Upper lobe of right lung (tissue), 1 donor: ENCODE measurements at places on chromosomes 5 and 9. TPM values are rescaled to one million over a fixed set of nuclear protein-coding genes. Genes with fewer than 3 reads are reported as not detected.

- DNase-seq: no peak
Measured at GRCh38 chr5:53276825-53277224, 167.3 kb upstream of the MOCS2 start.

DNA sequence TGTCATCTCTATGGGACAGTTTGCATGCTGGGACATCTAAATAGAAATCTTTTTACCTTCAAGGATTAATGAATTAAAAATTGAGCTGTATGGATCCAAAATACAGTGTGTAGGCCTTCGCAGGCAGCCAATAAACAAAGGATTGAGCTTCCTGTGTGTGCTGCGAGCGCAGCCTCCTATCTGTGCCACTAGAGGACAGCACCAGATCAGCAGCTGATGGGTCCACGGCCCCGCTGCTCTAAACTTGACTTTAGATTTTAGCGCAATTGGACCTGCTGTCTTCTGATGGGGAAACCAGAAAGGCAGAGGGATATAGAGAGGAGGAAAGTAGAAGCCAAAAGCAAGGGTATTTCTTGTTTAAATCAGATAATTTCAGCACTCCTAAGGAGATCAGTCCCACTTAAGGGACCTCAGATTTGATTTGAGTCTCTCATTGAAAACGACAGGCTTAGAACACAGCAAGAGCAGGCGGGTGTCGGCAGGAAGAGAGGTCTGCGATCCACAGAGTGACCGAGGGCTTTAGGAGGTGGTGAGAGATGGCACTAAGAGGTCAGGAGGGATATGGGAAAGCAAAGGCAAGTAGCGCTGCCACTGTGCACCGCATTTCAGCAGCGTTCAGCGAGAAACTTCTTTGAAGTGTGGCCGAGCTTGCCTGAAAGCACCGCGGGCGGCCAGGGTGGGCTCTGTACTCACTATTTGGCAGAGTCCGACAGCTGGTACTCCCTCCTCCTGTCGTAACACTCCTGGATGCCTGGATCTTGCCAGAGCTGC lies 214.3 kb downstream of the GNA14 start:
- peak; percentile 76 for DNase-seq

DNA sequence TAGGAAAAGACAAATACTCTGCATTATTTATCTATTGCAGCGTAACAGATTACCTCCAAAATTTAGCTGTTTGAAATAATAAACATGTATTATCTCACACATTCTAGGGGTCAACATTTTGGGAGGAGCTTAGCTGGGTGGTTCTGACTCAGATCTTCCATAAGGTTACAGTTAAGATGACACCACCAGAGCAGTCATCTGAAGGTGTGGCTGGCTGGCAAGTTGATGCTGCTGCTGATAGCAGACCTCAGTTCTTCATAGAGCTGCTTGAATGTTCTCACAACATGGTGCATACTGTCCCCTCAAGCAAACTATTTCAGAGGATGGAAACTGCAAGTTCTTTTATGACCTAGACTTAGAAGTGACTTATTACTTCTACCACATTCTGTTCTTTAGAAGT lies 146.3 kb upstream of the FSTL4 start:
- no peak for DNase-seq

DNA sequence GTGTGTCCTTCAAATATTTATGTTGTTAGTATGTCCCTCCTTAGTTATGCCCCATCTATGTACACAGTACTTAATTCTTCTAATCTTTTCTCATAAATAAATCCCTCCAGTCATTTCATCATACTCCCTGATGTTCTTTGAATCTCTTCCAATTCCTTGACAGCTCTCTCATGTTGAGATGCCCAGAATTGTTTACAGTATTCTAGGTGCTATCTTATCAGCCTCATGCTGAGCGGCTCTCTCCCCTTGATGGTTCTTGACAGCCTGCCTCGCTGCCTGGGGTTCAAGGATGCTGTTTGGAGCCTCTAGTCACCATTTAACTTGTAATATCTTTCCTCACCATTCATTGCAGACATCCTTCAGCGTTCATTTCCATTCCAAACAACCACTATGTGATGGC lies 799.2 kb downstream of the BRINP1 start:
- no peak for DNase-seq

GRCh38 chr9:19799784-19800183 lies 10.9 kb upstream of the SLC24A2 start:
- DNase-seq: no peak

- no peak for DNase-seq
Measured at GRCh38 chr5:110012145-110012544, 322.4 kb downstream of the MAN2A1 start.

DNA sequence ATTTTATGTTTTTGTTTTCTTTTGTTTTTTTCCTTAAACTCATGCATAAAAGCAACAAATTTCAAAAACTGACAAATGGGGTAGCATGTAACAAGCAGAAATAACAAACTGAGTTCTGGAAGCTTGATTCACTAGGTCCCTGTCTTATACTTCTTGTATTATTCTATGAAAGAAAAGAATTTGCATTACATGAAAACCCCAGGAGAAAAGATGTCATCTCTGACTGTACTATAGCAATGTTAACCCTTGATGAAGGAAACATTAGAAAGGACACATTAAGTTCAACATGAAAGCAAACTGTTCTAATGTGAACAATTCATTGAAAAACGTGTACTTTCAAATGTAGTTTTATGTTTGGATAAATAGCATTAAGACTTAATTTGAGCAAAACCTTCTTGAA lies 9.2 kb downstream of the RAB14 start:
- no peak for DNase-seq

- peak; percentile 84 for DNase-seq
Measured at GRCh38 chr5:138352722-138353559, 456 bp downstream of the KDM3B start.

GRCh38 chr5:143403334-143403592 lies 223 bp downstream of the NR3C1 start:
- no peak for DNase-seq

DNA sequence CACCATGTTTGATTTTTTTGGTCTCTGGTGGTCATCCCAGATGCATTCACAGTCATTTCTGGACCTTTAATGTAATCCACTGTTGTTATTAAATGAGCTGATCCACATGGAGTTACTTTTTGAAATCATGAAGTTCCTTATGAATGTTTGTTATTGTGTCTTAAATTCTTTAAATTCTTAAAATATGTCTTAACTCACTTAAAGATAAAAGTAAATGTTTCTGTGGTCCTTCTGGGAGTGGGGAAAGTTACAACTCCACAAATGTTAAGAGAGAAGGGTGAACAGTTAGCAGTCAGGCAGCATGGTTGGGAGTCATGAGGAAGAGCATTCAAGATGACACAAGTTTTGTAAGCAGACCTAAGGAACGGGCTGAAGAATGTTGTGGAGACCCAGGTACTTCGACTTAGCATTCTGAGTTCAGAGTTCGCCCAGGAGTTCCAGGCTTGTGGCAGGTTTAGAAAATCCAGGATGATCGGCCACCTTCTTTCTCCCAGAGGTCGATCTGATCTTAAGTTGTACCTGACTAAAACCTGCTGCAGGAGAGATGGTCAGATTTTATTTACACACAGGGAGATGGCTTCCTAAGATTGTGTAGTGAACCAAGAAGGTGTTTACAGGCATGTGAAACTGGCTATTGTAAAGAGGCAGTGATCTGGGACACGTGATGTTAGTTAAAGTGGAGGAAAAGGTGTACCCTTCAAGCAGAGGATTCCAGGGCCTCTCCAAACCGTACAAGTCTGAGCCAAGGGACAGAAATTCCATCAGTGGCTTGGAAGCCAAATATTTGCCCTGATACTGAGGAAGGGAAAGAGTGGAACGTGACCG lies 17.2 kb downstream of the SLC1A1 start:
- no peak for DNase-seq

- DNase-seq: no peak
Measured at GRCh38 chr9:83569326-83569725, 31.1 kb upstream of the FRMD3 start.

- DNase-seq: no peak
Measured at GRCh38 chr5:42745426-42745825, 11.2 kb upstream of the CCDC152 start.

DNA sequence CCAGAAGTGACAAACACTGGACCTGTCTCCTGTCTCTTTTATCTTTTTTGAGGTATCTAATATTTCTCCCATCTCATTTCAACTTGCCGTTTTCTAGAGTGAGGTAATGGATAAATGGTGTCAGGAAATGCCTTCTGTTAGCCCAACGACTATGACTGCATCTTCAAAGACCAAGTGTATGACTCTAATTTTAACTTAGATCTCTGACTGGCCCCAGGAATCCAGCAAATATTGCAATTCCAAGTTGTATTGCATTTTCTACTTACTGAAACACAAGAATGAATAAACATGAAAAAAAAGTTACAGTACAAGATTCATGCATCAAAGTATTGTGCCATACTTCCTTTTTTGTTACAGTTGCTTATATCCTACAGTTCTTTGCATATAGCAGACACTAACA lies 26.3 kb downstream of the SLC28A3 start:
- DNase-seq: no peak

DNA sequence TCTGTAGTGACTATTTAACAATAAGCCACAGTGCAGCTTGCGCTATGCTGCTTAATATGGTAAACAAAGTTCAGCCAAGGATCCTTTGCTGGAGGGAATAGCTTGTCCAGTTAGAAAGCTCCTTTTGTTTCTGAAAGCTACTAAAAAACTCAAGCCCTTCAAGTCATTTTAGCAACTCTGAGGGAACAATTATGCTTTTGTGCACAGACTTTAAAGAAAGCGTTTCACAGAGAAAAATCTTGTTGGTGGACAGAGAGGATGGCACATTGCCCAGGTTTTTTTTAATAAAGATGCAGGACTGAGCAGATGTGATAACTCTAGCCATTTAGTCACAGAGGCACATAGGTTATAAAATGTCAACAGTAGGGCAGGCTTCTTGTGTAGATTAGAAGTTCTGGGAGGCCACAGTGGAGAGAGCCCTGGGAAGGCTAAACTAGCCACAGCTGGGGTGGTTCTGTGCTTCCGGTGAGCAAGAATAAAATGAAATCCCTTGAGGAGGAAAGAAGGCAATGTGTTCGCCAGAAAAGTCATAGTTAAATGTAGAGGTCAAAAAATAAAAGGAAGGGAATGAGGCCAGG lies 63.4 kb downstream of the ALDH7A1 start:
- no peak for DNase-seq

DNA sequence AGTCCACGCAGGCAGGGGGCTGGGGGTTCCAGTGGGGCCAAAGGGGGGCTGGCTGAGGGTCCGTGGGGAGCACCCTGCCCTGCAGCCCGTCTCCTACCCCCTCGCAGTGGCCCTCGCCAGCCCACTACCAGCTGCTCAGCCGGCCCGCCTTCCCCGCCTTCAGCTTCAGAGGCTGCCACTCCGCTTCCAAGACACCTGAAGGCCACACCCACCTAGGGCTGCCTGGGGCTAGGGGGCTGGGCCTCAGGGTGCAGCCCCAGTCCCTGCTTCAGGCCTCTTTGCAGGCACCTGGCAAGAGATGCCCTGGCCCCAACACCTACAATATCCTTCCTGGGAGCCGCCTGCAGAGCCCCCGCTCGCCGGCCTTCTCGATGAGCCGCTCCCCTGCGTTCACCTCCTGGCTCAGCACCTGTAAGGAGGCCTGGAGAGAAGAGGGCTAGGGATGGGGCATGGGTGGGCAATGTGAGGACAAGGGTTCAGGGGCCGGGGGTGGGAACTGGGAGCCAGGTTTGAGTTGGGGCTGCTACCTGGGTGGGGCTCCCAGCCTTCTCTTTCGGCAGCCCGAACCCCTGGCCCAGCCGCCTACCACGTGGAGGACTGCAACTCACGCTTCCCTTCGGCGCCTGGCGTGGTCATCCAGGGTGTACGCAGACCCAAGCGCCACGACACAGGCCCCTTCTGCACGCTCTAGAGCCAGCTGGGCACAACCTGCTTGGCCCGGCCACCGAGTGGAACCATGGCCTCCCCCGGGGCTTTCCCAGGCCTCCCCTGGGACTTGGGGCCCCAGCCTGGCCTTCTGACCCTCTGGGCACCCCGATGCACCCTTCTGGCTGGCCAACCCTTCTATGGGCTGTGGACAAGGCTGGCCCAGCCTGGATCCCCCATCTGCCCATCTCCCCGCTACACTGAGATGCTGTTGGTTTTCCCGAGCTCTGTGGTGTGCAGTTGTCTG lies 1.7 kb downstream of the STPG3 start:
- DNase-seq: no peak

- no peak for DNase-seq
Measured at GRCh38 chr9:113223963-113224362, 2.6 kb downstream of the SLC31A1 start.

- DNase-seq: no peak
Measured at GRCh38 chr5:175436359-175436758, 7.6 kb downstream of the DRD1 start.

GRCh38 chr9:135093911-135094584 lies 6.6 kb downstream of the OLFM1 start:
- no peak for DNase-seq

DNA sequence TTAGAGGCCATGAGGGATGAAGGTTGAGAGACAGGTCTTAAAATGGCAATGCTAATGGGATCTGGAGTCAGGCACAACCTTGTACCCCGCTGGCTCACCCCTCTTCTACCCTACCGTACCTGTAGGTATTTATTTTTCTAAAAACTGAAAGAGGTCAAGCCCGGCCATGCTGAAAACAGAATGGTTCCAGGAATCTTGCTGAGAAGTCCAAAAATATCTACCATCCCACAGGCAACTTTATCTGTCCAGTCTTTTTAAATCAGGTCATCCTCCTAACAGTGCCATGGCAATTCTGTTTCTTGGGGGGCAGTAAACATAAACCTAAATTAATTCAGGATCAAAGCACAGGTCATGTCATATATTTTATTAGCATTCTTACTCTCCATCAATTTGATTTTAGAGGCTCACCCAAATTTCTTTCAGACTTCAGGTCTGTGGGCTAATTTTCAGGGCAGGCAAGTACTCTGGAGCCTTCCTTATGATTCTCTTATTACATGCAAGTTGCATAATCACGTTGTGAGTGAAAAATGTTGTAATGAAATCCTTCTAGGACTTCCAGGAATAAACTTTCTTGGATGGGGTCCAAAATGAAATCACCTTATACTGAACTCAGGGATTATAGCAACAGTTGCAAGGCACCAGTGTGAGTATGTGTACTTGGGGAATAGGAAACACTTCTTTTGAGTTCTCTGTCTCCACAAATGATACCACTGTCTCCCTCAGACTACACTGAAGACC lies 102.7 kb upstream of the NREP start:
- no peak for DNase-seq

DNA sequence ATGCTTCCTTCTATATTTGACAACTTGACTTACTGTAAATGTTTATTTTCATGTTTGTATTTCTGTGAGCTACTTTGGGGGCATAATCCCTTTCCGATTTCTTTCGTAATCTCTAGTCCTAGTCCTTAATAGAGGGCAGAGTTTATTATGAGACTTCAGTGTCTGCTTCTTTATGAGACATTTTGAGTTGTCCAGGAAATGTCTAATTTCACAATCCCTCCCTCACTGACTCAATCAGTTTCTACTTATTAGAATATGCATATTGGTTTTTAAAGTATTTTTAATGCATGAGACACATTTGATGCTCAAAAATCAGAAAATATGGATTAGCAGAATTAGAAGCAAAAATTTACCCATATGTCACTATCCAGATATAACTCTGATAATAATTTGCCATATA lies 160.9 kb downstream of the FOCAD start:
- no peak for DNase-seq

PCDHGB1 gene
- 2.0 TPM for total RNA-seq

ENTPD8 gene
- total RNA-seq: not detected

MYOZ3 gene
- total RNA-seq: 1.7 TPM

C5orf46 gene
- total RNA-seq: not detected

FOCAD gene
- 25.5 TPM for total RNA-seq

UBAP1 gene
- total RNA-seq: 51.9 TPM

EIF4E1B gene
- total RNA-seq: not detected

SPAG8 gene
- total RNA-seq: 2.8 TPM

GRIN1 gene
- total RNA-seq: 0.64 TPM

SPATA31E1 gene
- total RNA-seq: not detected

GRXCR2 gene
- not detected for total RNA-seq
